Stimulated activated CD4-positive, alpha-beta T cell treated with anti-CD3 and anti-CD28 coated beads, Interleukin-12 subunit alpha, Interleukin-12 subunit beta, amount 100 ng/mL, for 24 hours (primary cell): ENCODE measurements at places on chromosomes 7 and 10.

DNA sequence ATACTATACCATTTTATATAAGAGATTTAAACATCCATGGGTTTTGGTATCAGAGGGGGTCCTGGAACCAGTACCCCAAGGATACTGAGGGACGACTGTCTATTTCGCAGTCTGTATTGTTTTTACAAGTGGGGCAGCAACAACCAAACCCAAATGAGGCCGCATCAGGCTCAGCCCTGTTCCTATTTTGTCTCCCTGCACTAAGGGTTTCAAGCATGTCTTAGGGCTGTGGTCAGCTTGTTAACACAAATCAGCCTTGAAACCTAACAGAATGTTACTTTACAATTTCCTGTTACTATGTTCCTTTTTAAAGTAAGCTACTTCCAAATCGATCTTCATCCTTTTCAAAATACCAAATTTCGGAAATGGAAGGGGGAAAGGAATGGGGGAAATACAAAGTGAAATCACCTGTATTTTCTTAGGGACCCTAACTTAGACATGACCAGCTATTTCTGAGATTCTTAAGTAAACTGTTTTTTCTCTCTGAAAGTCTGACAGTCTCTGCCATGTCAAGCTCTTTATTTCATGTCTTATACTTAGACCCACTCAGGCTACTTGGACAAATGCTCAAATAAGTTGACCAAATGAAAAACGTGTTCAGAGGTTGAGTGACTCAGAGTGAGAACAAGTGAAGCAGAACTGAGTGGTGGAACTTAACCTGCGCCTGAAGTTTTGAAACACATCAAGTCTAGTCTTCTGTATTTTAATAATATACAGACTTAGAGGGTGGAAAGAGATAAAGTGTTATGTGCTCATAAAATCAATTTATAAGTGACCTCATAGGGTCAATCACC, 75.8 kb downstream of the C1GALT1 start:
- DNase-seq: no peak

- DNase-seq: peak; percentile 15
Measured at GRCh38 chr7:152435384-152436110, at the start of gene KMT2C. Gene KMT2C, minus strand, starts transcription at chr7:152436003. Its CDS starts 217 bp downstream, at chr7:152435786.

DNA sequence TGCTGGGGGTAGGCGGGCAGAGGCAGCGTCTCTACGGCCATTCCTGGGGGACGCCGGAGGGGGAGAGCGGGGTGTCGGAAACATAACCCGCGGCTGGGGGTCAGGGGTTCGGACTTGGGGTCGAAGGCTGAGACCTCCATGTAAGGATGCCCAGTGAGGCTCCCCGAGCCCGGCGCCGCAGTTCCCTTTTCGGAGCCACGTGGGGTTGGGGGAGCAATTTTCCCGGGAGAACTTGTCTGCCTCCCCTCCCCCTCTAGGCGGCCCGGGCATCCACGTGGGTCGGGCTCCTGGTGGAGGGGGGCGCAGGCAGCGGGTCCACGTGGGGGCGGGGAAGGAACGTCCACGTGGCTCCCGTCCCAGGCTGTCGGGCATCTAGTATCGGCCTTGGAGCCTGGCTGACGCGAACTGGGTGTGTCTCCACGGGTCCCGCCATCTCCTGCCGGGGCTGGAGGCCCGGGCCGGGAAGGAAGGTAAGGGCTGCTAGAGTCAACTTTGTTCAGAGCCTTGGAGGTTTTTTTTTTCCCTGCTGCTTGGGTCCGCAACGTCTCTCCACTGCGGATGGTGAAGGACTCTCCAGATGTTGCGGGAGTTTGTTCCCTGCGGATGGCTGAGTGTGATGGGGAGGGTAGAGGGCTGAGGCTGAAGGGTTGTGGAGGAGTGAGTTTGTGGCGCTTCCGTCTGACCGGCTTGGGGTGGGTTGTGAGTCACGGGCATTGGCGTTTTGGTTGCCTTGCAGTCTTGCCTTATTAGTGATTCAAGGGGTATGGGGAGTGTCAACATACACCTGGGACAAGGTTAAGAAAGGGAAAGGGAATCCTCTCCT, 744 bp downstream of the PPRC1 start:
- peak; percentile 44 for DNase-seq

- no peak for DNase-seq
Measured at GRCh38 chr7:88500131-88500530, 193.4 kb upstream of the STEAP4 start.

GRCh38 chr10:124296121-124296812, 122.5 kb downstream of the OAT start:
- no peak for DNase-seq

DNA sequence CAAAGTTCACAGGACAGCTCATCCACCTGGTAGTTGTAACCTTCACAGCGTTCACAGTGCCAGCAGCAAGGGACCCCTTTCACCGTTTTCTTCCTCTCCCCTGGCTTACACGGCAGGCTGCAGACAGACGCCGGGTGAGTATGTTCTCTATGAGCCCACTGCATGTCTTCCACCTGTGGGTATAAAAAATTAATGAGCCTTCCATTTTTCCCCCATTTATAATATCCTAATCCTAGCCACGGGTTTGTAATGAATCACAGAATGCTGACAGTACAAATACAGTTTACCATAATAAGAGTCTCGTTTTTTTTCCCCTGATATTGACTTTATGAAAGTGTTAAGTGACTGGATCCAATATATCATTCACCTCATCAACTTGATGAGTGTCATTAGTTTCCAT, 719.0 kb downstream of the GRM8 start:
- DNase-seq: no peak

DNA sequence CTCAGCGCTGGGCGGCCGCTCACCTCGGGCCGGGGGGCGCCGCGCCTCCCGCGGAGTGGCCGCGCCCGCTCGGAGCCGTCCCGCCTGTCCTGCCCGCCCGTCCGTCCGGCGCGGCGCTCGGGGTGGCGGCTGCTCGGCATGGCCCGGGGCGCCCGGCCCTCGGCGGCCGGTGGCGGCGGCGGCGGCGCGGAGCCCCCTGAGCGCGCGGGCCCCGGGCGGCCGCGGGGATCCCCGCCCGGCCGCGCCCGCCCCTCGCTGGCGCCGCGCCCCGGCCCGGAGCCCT, 338 bp downstream of the SDK1 start:
- DNase-seq: no peak

GRCh38 chr7:88787777-88788176, 7.8 kb downstream of the TEX47 start:
- DNase-seq: no peak

DNA sequence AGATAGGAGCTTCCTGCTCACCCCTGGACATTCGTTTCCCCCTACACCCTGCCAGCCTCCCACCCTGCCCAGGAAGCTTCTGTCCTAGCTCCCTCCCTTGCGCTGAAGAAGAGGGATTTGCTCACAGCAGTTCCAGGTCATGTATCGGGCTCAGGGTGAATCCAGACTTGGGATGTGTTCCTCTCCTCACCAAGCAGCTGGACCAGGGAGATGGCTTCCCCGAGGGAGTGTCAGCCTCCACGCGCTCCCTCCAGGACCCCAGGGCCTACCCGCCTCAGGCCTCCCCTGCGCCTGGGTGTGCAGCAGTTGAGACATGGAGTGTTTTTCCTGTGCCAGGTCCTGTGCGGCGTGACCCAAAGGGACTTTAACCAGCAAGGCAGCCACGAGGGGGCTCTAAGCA, 435.6 kb upstream of the FOXK1 start:
- DNase-seq: no peak
